ENCODE measurements at places on chromosomes 3 and 15. TPM values are rescaled to one million over a fixed set of nuclear protein-coding genes. Genes with fewer than 3 reads are reported as not detected.

The CCR5 gene
- polyA plus RNA-seq, result 0.51 TPM

The CDC25A gene
- 0.95 TPM for polyA plus RNA-seq

The RIOX2 gene
- polyA plus RNA-seq, result 12.0 TPM

The ACTRT3 gene
- polyA plus RNA-seq, result 1.4 TPM

The ZBBX gene
- not detected for polyA plus RNA-seq

The RTP1 gene
- polyA plus RNA-seq, result not detected

The FSTL1 gene
- polyA plus RNA-seq, result 28.4 TPM

The LRRN1 gene
- polyA plus RNA-seq, result 0.14 TPM

The ERICH6 gene
- not detected for polyA plus RNA-seq

The C3orf49 gene
- not detected for polyA plus RNA-seq

The ST3GAL6 gene
- 38.9 TPM for polyA plus RNA-seq

The NANOGP8 gene
- polyA plus RNA-seq, result not detected

The SNAP23 gene
- 19.3 TPM for polyA plus RNA-seq

The AADACL2 gene
- polyA plus RNA-seq, result not detected

The DUSP7 gene
- polyA plus RNA-seq, result 3.7 TPM

The SLC2A2 gene
- polyA plus RNA-seq, result 209 TPM

The YEATS2 gene
- polyA plus RNA-seq, result 1.5 TPM

The GOLGA6A gene
- polyA plus RNA-seq, result 0.08 TPM

The KY gene
- not detected for polyA plus RNA-seq

The PIGX gene
- 6.0 TPM for polyA plus RNA-seq

The PYGO1 gene
- 0.07 TPM for polyA plus RNA-seq

The SMCO1 gene
- not detected for polyA plus RNA-seq

The GSK3B gene
- polyA plus RNA-seq, result 10.5 TPM

The MCTP2 gene
- polyA plus RNA-seq, result 0.43 TPM

The CNTN3 gene
- polyA plus RNA-seq, result 0.78 TPM

The STAG1 gene
- 4.6 TPM for polyA plus RNA-seq

The CCR4 gene
- polyA plus RNA-seq, result 0.08 TPM

The LRRC49 gene
- polyA plus RNA-seq, result 0.29 TPM

The WDR49 gene
- not detected for polyA plus RNA-seq

The DENND4A gene
- polyA plus RNA-seq, result 10.6 TPM

The ZIC1 gene
- 4.4 TPM for polyA plus RNA-seq

The SCG5 gene
- polyA plus RNA-seq, result 13.4 TPM

The NMNAT3 gene
- 1.9 TPM for polyA plus RNA-seq

The LZTFL1 gene
- 6.2 TPM for polyA plus RNA-seq

The LRRC3B gene
- not detected for polyA plus RNA-seq

The ANKRD34C gene
- polyA plus RNA-seq, result not detected

The LTF gene
- 1.9 TPM for polyA plus RNA-seq

The PLA2G4D gene
- polyA plus RNA-seq, result not detected

The SV2B gene
- polyA plus RNA-seq, result 0.16 TPM

The COL6A5 gene
- polyA plus RNA-seq, result 0.01 TPM

The PPM1L gene
- polyA plus RNA-seq, result 3.5 TPM

The ALAS1 gene
- 145 TPM for polyA plus RNA-seq

The FBXO40 gene
- polyA plus RNA-seq, result not detected

The CYP1A2 gene
- 31.7 TPM for polyA plus RNA-seq

The SLC24A5 gene
- not detected for polyA plus RNA-seq

The UBE2E2 gene
- 9.0 TPM for polyA plus RNA-seq

The SLC27A2 gene
- polyA plus RNA-seq, result 331 TPM

The CLSTN2 gene
- polyA plus RNA-seq, result 0.78 TPM

The PARP15 gene
- 0.28 TPM for polyA plus RNA-seq

Data from liver (tissue), 10 donors.